Type B pancreatic cell (in vitro differentiated cells): ENCODE measurements at places on chromosomes 11 and 22. TPM values are rescaled to one million over a fixed set of nuclear protein-coding genes. Genes with fewer than 3 reads are reported as not detected.

- H3K4me3 ChIP-seq, result no peak overlapping the region
- H3K36me3 ChIP-seq, result peaks cover 32% of the 10 kb centered on the region
- H3K4me1 ChIP-seq, result peaks cover 11% of the 10 kb centered on the region
- peaks cover 3% of the 10 kb centered on the region for H3K27me3 ChIP-seq
- peak; percentile 47 for DNase-seq
Observed at GRCh38 chr11:72233773-72234513, 9.4 kb downstream of the INPPL1 start.

GRCh38 chr11:105763594-105763993 is 153.7 kb downstream of the GRIA4 start:
- no peaks in the 10 kb centered on the region for H3K4me1 ChIP-seq
- no peak overlapping the region for H3K4me3 ChIP-seq
- H3K27me3 ChIP-seq, result no peaks in the 10 kb centered on the region
- no peaks in the 10 kb centered on the region for H3K36me3 ChIP-seq
- DNase-seq, result no peak

DNA sequence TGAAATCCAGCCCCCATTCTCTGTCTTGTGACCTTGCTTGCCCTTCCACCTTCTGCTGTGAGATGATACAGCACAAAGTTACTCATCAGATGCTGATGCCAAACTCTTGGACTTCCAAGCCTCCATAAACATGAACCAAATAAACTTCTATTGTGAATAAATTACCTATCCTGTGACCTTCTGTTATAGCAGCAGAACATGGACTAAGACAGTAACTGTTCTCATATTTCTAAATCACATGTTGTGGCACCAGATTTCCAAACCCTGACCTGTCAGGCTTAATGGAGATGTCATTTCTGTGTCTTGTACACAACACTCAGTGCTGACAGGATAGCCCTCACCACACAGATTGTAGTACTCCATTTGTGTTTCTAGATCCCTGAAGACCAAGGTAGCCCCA is 6.0 kb downstream of the SLC22A25 start:
- no peaks in the 10 kb centered on the region for H3K27me3 ChIP-seq
- no peak overlapping the region for H3K4me3 ChIP-seq
- H3K36me3 ChIP-seq, result no peaks in the 10 kb centered on the region
- H3K27ac ChIP-seq, result no peak overlapping the region
- DNase-seq, result no peak

DNA sequence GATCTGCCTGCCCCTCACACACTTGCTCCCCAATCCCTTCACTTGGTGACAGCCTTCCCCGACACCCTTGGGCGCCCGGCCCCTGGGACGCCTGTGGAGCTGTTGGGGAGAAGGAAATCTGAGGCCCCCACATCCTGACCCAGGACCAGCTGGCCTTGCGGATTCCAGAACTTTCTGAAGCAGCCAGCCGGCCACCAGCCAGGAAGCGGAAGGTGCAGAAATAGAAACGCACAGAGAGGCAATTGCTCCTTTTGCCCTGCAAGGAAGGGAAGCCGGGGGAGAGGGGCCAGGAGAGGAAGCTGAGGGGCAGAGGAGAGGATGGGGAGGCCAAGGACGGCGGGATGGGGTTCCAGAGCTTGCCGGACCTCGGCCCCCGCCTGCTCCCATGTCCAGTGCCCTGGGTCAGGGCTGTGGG is 66.7 kb upstream of the LINC01488 start:
- H3K36me3 ChIP-seq, result no peaks in the 10 kb centered on the region
- H3K27me3 ChIP-seq, result no peaks in the 10 kb centered on the region
- no peak overlapping the region for H3K27ac ChIP-seq

TTC17 gene
- 67.0 and 94.9 TPM in 2 replicates for total RNA-seq

DNA sequence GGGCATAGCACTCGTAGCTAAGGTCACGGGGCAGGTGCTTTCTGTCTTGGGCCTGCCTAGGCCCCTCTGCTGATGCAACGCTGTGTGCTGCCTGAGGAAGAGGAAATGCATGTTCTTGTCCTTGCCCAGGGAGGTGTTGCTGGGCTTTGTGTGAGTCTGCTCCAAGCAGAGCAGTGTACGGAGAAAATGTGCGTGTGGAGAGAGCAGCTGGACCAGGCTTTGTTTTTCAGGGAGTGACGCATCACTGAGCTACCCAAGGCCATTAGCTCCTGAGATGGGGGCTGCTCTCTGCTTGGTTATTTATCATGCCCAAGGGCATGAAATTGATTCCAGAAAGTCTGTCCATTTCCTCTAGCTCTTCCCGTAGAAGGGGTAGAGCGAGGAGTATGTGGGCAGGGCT is 82.9 kb upstream of the THY1 start:
- H3K4me1 ChIP-seq, result no peaks in the 10 kb centered on the region
- DNase-seq, result no peak
- no peaks in the 10 kb centered on the region for H3K36me3 ChIP-seq
- peaks cover 26% of the 10 kb centered on the region for H3K27me3 ChIP-seq

CNTF gene
- 1.6 and 2.0 TPM in 2 replicates for total RNA-seq
